Activated naive CD8-positive, alpha-beta T cell treated with anti-CD3 and anti-CD28 coated beads for 36 hours (primary cell): ENCODE measurements at places on chromosomes 12 and 14. TPM values are rescaled to one million over a fixed set of nuclear protein-coding genes. Genes with fewer than 3 reads are reported as not detected.

The POTEG gene
- total RNA-seq: not detected

- H3K36me3 ChIP-seq: no peaks in the 10 kb centered on the region
- H3K4me1 ChIP-seq: no peaks in the 10 kb centered on the region
- H3K4me3 ChIP-seq: no peak overlapping the region
- no peak overlapping the region for H3K27ac ChIP-seq
- H3K27me3 ChIP-seq: peaks cover 6% of the 10 kb centered on the region
Measured at GRCh38 chr12:105933671-105934665, 204.8 kb downstream of the NUAK1 start.

GRCh38 chr14:75430526-75430925 lies 2.7 kb downstream of the JDP2 start:
- no peak overlapping the region for H3K27ac ChIP-seq
- H3K4me1 ChIP-seq: peaks cover 13% of the 10 kb centered on the region
- peaks cover 28% of the 10 kb centered on the region for H3K27me3 ChIP-seq
- peaks cover 1% of the 10 kb centered on the region for H3K36me3 ChIP-seq

The KRT75 gene
- not detected for total RNA-seq

DNA sequence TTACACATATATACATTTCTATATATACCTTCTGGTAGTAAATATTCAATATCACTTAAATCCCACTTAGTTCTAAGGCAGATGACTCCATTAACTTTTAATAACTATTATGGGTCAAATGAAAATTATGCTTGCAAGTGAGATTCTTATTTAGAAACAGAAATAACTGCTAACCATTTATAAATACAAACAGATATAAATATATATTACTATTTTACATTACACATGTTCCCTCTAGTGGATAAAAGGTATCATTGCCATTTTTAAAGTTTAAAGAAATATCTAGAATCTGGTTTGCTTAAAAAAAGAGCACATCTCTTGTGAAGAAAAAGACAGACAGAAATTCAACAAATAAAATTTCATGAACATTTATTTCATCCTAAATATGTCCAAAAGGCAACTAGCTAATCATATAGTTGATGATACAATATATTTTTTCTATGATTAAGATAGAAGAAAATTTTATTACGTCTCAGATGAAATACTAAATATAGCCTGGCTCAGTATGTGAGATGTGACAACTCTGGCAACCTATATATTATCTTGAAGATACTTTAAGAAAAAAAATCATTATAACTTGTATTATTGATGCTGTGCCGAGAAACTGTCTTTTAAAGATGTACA lies 11.7 kb upstream of the RAD51AP1 start:
- H3K27ac ChIP-seq: no peak overlapping the region
- no peak overlapping the region for H3K4me3 ChIP-seq
- H3K36me3 ChIP-seq: peaks cover 12% of the 10 kb centered on the region
- no peaks in the 10 kb centered on the region for H3K27me3 ChIP-seq
- no peak for DNase-seq

DNA sequence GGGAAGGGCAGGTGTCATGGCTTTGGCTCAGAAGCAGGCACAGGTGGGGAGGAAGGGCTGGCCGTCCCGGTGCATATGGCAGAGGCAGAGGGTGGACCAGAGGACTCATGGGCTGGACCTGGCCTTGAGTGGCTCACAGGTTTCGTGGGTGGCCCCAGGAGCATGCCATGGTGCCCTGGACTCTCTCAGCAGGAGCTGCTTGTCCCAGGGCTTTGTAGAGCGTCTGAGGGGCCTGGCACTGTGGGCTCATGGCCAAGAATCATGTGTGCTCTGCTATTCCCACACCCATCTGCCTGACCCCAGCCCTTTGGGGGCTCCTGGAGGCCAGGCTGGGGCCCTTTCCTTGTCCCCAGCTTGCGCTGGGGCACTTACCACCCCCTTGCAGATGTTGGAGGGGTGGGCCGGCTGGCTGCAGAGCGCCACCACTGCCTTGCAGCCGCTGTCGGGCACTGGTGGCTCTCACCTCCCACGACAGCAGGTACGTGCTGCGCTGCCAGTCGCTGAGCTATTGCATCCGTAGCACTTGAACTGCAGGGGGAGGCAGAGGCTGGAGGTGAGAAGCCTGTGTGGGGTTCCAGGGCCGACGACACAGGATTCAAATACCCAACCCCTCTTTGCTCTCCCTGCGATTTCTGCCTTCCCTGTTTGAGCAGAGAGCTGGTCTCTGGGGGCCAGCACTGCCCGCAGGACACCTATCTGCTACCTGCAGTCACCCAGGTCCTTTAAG lies 187.4 kb upstream of the PRMT8 start:
- peaks cover 13% of the 10 kb centered on the region for H3K4me1 ChIP-seq
- DNase-seq: no peak
- peaks cover 20% of the 10 kb centered on the region for H3K27me3 ChIP-seq
- no peak overlapping the region for H3K27ac ChIP-seq
- no peaks in the 10 kb centered on the region for H3K36me3 ChIP-seq

The ANKRD33 gene
- total RNA-seq: not detected

The MOAP1 gene
- 16.6 TPM for total RNA-seq

The SETD1B gene
- 15.6 TPM for total RNA-seq
